BE2C (cell line): ENCODE measurements at places on chromosomes 11 and 22.

DNA sequence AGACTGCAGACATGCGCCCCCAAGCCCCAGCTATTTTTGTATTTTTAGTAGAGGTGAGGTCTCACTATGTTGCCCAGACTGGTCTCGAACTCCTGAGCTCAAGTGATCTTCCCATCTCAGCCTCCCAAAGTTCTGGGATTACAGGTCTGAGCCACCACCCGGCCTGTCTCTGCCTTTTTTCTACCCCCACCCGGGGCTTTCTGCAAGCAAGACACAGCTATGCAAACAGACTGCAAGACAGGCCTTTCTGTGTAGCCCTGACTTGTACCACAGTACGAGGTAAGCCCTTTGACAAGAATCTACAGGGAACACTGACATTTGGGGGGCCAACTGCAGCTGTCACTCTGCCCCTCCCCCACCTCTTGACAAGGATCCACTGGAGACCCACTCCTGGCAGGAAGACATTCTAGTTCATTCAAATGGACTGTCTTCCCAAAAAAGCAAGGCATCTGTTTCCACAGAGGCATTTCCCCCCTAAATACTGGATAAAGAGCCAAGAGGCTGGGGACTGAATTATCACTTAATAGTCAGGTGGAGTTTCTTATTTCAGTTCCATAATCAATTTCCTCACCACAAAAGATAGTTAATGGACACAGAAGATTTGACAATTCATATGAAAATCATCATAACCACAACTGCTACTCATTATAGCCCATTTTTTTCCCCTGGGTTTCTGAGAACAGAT is 118.2 kb downstream of the ABTB2 start:
- DNase-seq = no peak

DNA sequence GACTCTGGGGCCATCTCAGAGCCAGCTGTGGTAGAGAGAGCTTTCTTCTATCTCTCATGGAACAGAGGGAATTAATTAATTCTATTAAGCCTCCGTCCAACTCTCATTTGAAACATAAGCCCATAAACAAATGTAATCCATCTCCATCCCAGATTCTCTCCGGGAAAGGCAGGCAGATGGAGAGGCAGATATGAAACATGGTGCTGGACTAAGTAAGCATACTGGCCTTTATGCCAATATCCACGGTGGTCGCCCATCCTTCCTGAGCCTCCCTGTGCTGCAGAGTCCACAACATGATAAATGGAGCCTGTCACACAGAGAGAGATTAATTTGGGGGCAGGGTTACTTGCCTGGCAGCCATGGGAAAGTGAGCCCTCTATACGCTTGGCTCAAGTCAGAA is 44.8 kb downstream of the PRR5L start:
- peak; percentile 57 for DNase-seq

- no peak for DNase-seq
These were observed 138.2 kb downstream of the ETS1 start for GRCh38 chr11:128448981-128449713.

DNA sequence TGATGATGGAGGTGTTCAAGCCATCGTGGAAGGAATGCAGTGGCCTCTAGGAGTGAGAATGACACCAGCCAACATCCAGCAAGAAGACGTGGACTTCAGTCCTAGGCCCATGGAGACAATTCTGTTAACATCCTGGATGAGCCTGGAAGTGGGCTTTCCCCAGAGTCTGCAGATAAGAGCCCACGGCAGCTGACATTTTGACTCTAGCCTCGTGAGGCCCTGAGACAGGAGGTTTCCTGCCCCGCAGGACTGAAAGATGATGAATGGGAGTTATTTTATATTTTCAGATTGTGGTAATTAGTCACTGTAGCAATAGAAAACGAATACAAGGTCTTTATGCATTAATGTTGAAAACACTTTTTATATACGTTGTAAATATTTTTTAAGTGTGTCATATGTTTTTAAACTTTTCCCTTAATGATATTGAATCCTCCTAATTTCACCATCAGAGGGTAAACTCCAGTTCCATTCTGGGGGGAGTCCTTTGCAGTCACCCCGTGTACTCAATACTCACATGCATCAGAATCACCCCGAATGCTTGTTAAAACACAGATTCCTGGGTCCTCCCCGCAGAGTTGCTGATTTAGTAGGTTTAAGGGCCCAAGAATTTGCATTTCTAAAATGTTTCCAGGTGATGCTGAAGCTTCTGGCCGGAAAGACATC is 570 bp upstream of the TPCN2 start:
- DNase-seq = no peak

- no peak for DNase-seq
These were observed 28.1 kb downstream of the SBF2 start for GRCh38 chr11:10265936-10266335.

GRCh38 chr11:58629857-58630256 is 7.4 kb downstream of the CNTF start:
- DNase-seq = peak; percentile 11

- peak; percentile 68 for DNase-seq
These were observed 60.5 kb downstream of the OSBP2 start for GRCh38 chr22:30754971-30755758.

DNA sequence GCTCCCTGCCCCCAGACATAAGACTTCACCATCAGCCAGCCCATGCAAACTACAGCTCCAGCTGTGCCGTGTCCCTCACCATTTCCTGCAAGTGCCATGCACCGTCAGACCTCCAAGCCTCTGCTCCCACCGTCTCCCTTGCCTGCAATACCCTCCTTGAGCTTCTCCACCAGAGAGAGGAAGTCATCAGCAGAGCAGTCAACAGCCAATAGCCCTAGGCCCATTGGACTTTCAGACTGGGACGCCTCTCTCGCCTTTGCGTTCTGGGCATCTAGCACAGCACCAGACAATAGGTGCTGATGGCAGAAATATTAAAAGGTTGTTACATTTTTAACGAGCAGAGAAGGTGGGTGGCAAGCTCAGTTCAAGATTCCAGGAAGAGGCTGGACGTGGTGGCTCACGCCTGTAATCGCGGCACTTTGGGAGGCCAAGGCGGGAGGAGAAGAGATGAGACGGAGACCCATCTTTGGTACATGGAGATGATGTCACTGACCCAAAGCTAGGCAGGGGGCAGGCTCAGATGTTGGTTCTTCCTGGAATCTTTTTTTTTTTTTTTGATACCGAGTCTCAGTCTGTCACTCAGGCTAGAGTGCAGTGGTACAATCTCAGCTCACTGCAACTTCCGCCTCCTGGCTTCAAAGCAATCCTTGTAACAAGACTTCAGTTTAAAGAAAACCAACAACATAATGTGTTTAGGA is 31.9 kb downstream of the SCGB1A1 start:
- DNase-seq = no peak

GRCh38 chr11:97883086-97883485 is 1137.7 kb upstream of the CNTN5 start:
- DNase-seq = no peak

GRCh38 chr11:23123753-23124152 is 263.5 kb upstream of the CCDC179 start:
- no peak for DNase-seq

- DNase-seq = no peak
These were observed 223.6 kb downstream of the SWAP70 start for GRCh38 chr11:9887472-9887871.

DNA sequence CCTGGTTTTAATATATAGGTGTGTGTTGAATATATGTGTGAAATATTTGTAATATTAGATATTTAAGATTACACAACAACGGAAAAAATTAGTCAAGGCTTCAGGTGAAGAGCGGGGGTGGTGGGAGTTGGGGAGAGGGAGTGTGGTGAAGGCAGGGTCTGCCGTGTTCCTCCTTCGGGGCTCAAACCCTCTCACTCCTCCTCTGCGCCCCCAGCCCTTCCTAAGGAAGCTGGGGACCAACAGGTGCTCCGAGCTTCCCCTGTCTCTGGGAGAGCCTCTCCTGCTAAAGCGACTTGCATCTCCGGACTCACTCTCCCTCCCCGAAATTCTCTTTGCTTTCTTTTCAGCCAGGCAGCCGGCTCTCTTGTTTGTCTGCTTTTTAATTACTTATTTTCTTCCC is 960 bp upstream of the CADM1 start:
- no peak for DNase-seq

DNA sequence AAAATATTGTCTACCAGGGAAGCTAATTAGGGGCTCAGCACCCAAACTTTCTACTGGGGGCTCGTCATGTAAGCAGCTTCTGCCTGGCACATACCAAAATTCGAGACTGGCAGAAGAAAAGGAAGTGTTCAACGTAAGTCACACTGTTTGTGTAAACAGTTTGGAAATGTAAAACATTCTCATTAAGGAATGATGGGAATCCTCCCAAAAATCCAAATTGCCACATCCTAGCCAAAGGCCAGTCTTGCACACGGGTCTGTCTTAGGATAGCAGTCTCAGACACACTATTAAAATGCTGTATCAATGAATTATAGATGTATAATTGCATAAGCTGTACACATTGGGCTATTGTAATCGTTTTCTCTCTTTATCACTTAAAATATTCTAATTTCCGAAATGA is 28.9 kb downstream of the CUL5 start:
- DNase-seq = no peak

- DNase-seq = no peak
These were observed 80.3 kb downstream of the FBLN1 start for GRCh38 chr22:45582955-45583320.
